ENCODE measurements at places on chromosomes 1 and 21. TPM values are rescaled to one million over a fixed set of nuclear protein-coding genes. Genes with fewer than 3 reads are reported as not detected.

Gene C8A
- not detected for total RNA-seq

Gene ARV1
- 31.4 TPM for total RNA-seq

Gene CYP4Z1
- total RNA-seq, result not detected

Gene LCE1A
- not detected for total RNA-seq

Gene TMEM79
- 2.2 TPM for total RNA-seq

Gene GBP6
- 0.22 TPM for total RNA-seq

Gene VHLL
- total RNA-seq, result not detected

Gene AMPD1
- total RNA-seq, result not detected

Gene PDC
- total RNA-seq, result not detected

Gene FLG
- 0.17 TPM for total RNA-seq

Gene CCT3
- total RNA-seq, result 406 TPM

DNA sequence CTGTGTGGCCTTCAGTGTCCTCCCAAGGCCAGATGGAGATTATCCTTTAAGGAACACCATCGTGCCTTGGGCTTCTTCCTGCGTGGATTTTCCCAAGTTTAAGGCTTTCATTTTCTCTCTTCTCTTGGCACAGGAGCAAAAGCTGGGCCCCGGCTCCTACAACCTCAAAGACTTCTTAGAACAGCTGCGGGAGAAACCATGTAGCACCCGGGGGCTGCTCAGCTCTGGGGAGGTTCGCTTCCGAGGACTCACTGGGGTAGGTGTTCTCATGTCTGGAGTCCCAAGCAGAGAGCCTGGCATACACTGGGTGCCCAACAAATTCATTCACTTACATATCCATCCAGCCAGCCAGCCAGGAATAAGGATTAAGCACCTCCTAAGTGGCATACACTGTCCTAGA lies 6.6 kb upstream of the TTC22 start:
- no peak for DNase-seq

- no peak for DNase-seq
These were observed 27.8 kb upstream of the MX1 start for GRCh38 chr21:41398251-41398650.

DNA sequence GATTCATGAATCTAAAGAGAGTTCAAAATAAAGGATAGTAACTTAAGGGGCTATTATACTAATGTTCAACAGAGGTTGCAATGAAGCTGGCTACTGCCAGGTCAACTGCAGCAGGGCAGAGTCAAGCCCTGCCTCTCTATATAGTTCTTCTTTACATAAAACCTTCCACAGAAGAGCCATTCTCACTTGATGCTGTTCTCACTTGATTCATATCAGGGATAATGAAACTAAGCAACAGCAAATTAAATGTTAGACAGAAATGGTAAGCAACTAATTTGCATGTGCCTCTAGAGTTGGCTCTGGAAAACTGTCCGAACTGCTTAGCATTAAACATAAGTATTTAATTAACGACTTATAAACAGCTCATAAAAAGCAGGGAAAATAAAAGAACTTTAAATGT lies 17.4 kb downstream of the CCSAP start:
- DNase-seq, result no peak

GRCh38 chr1:63659448-63659847 lies 66.2 kb downstream of the PGM1 start:
- no peak for DNase-seq

DNA sequence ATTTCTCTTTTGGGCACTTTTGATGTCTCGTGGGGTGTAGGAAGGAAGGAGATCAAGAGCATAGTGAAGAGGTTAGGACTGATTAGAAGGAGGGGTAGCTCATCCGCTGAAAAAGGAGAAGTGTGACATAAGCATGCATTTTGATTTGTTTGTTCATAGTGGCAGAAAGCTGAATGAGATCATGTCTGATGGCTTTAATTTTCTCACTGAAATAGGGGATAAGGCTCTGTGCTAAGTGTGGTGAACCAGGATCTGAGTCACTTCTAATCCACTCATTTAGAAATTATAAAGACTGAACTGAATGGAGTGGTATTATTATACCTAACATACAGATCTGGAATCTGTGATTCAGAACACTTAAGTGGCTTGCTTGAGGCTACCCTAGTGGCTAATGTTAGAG lies 344.5 kb downstream of the PDE4B start:
- peak; percentile 18 for DNase-seq

- DNase-seq, result no peak
These were observed 106.8 kb downstream of the TENT5C start for GRCh38 chr1:117712621-117713020.

- peak; percentile 89 for DNase-seq
These were observed 61.6 kb downstream of the SLX9 start for GRCh38 chr21:45001134-45002095.

DNA sequence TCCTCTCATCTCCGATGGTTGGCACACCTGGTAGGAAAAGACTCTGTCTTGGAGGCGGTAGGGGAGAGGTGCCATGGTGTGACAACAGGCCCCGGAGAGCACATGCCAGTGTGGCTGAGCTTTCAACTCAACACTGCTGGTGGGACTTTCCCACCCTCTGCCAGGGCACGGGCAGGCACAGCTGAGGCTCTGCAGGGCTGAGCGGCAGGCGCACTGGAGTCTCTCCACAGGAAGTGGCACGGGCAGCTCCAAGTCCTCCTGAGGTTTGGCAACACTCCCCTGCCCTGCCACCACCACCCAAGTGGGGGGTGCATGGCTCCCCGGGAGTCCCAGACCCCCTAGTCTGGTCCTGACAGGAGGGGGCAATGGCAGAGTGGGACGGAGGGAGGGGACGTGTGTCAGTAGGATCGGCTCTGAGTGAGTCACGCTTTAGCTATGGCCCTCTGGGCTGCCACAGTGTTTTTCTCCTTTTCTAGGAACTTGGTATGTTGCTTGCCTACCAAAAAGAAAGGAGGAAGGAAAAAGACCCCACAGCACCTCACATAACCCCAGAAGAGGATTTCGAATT lies 27.3 kb upstream of the EVA1B start:
- peak; percentile 98 for DNase-seq

DNA sequence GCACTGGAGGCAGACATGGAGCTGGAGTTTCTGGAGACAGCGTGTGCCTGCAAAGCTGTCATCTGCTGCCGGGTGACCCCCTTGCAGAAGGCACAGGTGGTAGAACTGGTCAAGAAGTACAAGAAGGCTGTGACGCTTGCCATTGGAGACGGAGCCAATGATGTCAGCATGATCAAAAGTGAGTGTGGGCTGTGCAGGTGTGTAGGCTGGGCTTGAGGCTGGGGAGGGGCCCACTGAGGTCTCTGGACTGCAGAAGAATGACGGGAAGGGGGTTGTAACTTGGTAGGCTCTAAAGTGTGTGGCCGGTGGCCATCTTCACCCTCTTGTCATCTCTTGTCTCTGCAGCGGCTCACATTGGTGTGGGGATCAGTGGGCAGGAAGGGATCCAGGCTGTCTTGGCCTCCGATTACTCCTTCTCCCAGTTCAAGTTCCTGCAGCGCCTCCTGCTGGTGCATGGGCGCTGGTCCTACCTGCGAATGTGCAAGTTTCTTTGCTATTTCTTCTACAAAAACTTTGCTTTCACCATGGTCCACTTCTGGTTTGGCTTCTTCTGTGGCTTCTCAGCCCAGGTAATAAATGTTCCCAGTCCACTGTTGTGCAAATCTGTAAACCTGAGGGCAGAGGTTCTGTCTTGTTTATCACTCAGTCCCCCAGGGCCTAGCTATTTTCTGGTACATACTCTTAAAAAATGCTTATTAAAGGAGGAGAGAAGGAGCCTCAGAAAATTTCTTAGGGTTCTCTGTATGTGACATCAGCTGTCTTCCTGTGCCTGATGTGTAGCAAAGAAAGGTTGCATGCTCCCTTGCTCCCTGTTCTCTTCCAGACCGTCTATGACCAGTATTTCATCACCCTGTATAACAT lies 19.9 kb downstream of the ATP8B2 start:
- no peak for DNase-seq

GRCh38 chr1:34739613-34740012 lies 15.2 kb upstream of the GJB5 start:
- DNase-seq, result no peak

DNA sequence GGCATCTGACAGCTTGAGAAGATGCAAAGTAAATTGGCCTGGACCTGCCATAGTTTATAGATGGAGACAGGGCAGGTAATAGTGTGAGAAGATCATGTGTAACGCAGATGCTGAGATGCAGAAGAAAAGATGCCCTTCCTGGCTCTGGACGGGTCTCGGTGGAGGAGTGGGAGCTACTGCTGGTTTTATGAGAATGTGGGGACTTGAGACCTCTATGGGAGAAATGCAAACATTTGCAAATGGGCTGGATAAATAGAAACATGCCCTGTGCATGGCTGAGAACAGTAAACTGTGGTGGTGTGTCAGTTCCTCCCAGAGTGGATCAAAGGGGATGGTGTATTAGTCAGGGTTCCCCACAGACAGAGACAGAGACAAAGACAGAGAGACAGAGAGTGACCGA lies 21.9 kb downstream of the UBASH3A start:
- DNase-seq, result no peak

GRCh38 chr1:8122160-8122476 lies 96.0 kb upstream of the ERRFI1 start:
- peak; percentile 92 for DNase-seq

DNA sequence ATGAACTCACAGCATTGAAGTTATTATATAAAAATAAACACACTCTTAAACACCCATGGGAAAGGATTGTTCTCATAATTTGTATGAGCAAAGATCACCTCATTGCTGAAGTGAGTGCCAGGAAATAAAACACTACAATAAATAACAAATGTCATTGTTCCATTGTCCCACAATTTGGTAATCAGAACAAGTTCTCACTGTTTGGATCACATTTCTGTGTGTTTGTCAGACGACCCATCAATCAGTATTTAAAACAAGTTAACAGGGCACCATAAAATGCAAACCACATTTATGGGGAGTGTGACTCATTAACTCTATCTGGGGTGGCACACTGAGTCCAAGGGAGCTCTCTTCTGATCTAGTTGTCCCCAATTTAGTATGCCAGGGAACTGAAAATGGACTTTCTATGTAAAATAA lies 124.5 kb downstream of the PTPRC start:
- DNase-seq, result peak; percentile 92

DNA sequence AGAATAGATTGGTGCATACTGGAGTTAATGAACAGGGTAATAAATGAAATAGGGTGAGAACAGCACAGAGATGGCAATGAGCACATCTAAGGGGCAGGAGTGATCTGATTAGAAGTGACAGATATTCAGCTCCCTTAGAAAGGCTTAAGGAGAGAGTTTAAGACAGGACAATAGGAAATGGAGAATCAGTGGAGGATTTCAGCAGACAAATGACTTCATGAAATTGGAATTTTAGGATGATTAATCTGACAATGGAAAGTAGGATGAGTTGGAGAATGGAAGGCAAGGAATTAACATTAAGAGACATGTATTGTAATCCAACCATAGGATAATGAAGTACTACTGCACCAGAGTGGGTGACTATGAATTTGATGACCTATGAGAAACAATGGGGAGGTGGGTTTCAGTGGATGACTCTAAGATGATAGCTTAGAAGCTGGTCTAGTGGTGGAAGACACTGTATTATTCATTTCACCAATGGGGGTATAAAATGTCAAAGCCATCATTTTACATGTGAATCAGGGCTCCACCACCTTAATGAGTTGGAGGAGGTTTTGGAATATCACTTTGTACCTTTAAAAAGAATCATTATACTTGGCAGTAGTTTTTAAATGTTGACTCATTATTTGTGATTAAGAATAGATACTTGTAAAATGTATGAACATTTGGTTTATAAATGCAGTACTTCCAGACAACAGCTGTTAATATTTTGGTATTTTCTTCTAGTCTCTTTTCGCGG lies 139.1 kb downstream of the PLA2G4A start:
- peak; percentile 60 for DNase-seq

DNA sequence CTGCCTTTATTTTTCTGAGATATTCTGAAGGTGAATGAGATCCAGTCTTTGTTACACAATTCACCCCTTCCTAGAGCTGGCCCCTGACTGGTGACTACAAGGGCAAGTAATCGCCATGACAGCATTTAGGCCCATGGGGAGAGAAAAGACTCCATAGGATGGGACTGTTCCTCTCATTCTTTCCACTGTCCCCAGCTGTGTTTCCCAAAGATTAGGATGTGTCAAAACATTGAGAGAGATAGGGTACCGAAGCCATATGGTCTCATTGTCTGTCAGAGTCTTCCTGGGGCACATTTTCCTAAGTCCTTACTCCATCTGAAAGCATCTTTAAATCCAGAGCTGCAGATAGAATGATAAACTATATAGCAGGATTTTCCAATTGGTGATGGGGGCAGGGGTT lies 423.5 kb downstream of the OMA1 start:
- DNase-seq, result no peak

GRCh38 chr1:183185941-183186490 lies at the start of gene LAMC2:
Gene LAMC2 (plus strand): TSS chr1:183186264. CDS start chr1:183186353, 89 bp downstream.
- DNase-seq, result no peak

DNA sequence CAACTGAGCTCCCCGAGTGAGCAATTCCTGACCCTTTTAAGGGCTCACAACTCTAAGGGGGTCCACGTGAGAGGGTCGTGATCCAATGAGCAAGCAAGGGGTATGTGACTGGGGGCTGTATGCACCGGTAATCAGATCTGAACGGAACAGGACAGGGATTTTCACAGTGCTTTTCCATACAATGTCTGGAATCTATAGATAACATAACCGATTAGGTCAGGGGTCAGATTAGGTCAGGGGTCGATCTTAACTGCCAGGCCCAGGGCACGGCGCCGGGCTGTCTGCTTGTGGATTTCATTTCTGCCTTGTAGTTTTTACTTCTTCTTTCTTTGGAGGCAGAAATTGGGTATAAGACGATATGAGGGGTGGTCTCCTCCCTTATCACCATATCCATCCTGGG lies 30.7 kb upstream of the OPRD1 start:
- DNase-seq, result no peak

GRCh38 chr1:29743264-29743663 lies 506.9 kb downstream of the PTPRU start:
- no peak for DNase-seq

GRCh38 chr1:74623716-74624115 lies 49.9 kb downstream of the ERICH3 start:
- DNase-seq, result no peak

GRCh38 chr1:9902060-9902452 lies 8.0 kb downstream of the CTNNBIP1 start:
- no peak for DNase-seq

DNA sequence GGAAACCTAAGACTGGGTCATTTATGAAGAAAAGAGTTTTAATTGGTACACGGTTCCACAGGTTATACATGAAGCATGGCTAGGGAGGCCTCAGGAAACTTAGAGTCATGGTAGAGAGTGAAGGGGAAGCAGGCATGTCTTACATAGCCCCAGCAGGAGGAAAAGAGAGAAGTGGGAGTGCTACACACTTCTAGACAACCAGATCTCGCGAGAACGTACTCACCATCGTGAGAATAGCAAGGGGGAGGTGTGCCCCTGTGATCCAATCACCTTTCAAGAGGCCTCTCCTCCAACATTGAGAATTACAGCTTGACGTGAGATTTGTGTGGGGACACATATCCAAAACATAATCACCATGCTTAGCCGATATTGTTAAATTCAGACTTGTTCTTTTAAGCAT lies 62.8 kb downstream of the DYRK1A start:
- no peak for DNase-seq

All from M059J (cell line).